NCI-H1092 (cell line): ENCODE measurements at places on chromosomes 12 and 14.

GRCh38 chr14:99752486-99753121, 40.6 kb upstream of the EML1 start:
- no peak for DNase-seq

- DNase-seq = no peak
These were observed 5.5 kb downstream of the LRCOL1 start for GRCh38 chr12:132604668-132605441.

DNA sequence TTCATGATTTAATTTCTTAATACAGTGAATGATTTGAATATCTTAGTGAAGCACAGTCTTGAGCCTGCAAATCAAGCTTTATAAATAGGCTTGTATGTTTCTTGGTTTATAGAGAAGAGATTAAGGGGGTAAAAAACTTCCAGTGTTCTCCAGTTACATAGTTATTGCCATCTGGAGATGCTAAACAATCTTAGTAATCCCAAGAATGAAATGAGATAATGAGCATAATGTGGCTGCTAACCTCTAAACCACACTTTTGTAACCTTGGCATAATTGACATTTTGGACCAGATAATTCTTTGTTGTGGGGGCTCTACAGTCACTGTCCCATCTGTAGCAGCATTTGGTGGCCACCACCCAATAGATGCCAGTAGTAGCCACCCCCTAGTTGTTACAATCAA, 316.8 kb downstream of the CCDC91 start:
- no peak for DNase-seq

DNA sequence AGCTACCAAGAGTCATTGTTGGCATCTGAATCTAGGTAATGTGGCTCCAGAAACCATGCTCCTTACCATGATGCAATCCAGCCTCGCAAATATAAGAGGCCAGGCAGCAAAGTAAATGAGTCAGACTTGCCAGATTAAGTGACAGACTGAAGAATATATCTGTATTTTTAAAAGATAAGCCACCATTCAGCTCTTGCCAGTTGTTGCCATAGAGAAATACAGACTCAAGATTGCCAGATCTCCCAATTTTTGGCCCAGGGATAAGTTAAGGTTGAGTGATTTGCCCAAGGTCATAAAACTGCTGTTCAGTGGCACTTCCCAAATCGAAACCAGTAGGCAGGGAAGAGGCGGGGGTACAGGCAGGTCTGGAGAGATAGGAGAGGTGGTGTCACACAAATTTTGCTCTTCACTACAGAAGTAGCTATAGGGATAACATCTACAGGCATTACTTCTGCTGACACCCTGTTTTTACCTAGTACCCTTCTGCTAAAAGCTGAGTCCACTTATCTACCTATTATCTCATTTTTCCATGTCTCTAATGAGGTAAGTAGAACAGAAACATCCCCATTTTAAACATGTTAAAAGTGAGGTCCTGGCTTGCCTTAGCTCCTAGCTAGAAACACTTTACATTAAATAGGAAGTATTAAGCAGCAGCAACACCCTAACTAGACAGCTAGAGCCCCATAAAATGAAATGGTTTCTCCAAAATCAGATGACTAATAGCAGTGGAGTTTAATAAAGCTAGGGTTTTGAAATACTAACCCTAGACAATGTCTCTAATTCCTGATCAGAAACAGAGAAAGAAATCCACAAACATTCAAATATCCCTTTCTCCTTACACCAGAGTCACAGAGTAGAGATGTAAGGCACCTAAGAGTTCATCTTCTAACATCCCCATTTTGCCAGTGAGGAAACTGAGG, 19.5 kb downstream of the DCAF5 start:
- DNase-seq = no peak

- no peak for DNase-seq
These were observed 20.8 kb downstream of the CFAP251 start for GRCh38 chr12:121939186-121939585.

GRCh38 chr12:86186449-86186848, 69.7 kb downstream of the MGAT4C start:
- DNase-seq = no peak

DNA sequence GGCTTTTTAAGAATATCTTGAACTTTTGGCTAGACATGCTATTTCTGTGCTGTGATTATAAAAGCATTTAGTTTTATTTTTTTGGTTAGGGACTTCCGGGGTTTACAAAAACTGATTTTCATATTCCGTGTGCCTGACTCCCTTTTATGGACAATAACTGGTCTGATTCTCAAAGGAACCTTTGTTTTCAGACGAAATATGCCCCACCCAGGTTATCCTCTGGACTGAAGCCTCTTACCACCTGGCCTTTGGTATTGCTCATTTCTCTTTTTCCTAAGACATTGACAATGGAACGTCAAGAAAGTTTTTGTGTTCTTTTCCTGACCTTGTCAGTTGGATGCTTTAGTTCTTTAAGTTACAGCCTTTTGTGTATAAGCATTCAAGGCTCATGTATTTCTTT, 10.8 kb downstream of the TIGAR start:
- DNase-seq = no peak

GRCh38 chr12:117816-118345, 51.3 kb downstream of the IQSEC3 start:
- no peak for DNase-seq

- no peak for DNase-seq
These were observed 20.7 kb downstream of the KIF26A start for GRCh38 chr14:104158827-104159798.

- no peak for DNase-seq
These were observed 8.7 kb upstream of the CLEC4E start for GRCh38 chr12:8549381-8549780.

GRCh38 chr14:52179141-52179790, 88.2 kb upstream of the PTGDR start:
- DNase-seq = no peak
